Activated CD4-positive, alpha-beta T cell treated with anti-CD3 and anti-CD28 coated beads, Interleukin-2, amount 10 ng/mL, durations not matched to agents 24 days and 14 days (primary cell): ENCODE measurements at places on chromosomes 11 and 22.

DNA sequence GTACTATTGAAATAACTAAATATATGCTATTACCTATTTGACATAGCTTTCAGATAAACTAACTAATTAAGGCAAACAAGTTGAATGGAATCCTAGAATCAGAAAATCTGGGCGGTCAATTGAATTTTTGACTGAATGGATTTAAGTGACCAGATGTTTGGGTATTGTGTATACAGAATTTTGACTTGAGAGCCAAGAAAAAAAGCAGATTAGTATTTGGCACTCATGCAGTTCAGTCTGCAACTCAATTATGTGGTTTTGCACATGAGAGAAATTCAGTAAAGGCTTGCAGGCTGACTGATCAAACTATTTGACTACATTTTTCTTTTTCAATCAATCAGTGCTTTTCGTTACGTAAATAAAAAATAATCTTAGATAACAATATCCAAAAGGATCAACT lies 254.8 kb downstream of the GUCY1A2 start:
- DNase-seq: no peak

GRCh38 chr11:119015054-119015611 lies 3.0 kb downstream of the RPS25 start:
- DNase-seq: no peak

GRCh38 chr11:105854269-105854668 lies 167.8 kb downstream of the MSANTD4 start:
- no peak for DNase-seq

DNA sequence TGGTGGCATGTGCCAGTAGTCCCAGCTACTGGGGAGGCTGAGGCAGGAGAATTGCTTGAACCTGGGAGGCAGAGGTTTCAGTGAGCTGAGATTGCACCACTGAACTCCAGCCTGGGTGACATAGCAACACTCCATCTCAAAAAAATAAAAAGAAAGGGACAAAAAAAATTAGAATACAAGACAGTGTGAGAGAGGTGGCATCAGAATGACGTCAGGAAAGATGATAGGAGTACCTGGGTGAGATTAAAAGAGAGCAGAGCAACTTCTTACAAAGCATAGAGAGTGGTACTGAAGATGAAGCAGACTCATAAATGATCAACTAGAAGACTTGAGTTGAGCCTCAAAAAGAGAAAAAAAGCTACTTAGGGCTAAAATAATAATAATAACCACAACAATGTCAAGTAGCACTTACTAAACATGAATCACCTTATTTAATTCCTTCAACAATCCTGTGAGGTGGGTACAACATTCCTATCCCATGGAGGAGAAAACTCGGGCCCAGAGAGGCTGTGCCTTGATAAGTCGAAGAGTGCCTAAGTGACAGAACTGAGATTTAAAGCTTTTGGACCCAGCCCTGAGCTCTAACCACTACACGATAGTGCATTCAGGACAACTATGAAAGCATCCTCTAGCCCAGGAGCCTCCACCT lies 5.2 kb upstream of the SLN start:
- peak; percentile 29 for DNase-seq

DNA sequence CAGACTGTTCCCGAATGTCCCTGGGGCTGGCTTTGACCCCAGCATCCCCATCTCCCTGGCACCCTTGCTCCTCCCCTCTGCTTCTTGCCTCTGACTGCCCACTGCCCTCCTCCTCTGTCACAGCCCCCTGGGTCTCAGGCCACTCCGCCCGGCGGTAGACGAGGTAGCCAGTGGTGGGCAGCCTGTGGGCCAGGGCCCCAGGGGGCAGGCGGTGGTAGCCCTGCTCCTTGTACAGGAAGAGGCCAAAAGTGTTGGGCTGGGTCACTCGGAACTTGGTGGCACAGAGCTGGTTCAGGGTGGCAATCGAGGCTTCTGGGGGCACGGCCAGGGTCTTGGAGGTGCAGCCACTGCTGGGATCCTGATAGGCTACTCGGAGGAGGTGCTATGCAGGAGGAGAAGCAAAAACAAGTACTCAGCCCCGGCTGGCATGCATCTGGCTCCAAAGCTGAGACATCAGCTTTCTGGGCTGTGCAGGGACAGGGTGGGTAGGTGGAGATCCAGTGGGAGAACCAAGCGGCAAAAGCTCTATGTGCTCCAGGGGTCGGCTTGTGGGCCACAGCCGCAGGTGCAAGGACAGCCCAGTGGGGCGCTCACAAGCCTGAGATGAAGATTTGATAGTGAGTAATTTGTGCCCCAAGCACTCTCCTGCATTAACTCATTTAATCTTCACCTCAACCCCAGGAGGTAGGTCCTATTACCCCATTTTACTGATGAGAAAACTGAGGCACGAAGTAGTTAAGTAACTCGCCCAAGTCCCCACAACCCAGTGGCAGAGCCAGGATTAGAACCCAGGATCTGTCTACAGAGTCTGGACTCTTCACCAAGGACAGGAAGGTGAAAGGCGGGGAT lies 3.6 kb downstream of the RIN1 start:
- DNase-seq: no peak

DNA sequence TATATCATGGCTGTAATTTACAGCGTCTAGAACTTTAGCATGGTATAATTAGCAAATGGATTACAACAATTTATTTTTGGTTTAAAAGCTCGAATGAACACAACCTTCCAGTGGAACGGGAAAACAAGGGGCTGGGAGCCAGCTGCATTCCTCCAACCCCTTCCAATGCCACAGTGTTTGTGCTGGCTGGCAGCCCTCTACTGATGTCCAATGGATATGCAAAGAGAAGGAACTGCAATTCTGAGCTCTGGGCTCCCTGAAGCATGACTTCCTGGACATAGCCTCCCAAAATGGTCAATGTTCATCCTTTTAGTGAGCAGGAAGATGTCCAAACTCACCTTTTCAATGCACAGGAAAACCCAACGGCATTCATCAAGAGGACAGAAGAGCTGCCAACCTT lies 288.3 kb downstream of the TENM4 start:
- no peak for DNase-seq

GRCh38 chr11:74033046-74033445 lies 24.2 kb upstream of the UCP3 start:
- DNase-seq: no peak

GRCh38 chr11:95832763-95833162 lies 42.5 kb downstream of the CEP57 start:
- DNase-seq: no peak

DNA sequence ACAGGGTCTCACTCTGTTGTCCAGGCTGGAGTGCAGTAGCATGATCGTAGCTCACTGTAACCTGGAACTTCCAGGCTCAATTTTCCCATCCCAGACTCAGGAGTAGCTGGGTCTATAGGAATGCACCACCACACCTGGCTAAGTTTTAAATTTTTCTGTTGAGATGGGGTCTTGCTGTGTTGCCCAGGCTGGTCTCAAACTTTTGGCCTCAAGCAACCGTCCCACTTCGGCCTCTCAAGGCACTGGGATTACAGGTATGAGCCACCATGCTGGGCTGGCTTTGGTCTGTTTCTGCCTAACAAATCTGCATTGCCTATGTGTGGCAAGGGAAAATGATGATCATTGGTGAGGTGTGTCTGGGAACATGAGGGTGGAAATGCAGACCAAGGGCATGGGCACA lies 59.3 kb upstream of the CLMP start:
- no peak for DNase-seq
